Cardiac muscle cell (in vitro differentiated cells and primary cell): ENCODE measurements at places on chromosomes 1 and 21.

- H3K4me3 ChIP-seq: no peak overlapping the region
- no peaks in the 10 kb centered on the region for H3K36me3 ChIP-seq
- H3K27ac ChIP-seq: no peak overlapping the region
- no peaks in the 10 kb centered on the region for H3K27me3 ChIP-seq
Measured at GRCh38 chr1:153358691-153358975, 979 bp downstream of the S100A9 start.

DNA sequence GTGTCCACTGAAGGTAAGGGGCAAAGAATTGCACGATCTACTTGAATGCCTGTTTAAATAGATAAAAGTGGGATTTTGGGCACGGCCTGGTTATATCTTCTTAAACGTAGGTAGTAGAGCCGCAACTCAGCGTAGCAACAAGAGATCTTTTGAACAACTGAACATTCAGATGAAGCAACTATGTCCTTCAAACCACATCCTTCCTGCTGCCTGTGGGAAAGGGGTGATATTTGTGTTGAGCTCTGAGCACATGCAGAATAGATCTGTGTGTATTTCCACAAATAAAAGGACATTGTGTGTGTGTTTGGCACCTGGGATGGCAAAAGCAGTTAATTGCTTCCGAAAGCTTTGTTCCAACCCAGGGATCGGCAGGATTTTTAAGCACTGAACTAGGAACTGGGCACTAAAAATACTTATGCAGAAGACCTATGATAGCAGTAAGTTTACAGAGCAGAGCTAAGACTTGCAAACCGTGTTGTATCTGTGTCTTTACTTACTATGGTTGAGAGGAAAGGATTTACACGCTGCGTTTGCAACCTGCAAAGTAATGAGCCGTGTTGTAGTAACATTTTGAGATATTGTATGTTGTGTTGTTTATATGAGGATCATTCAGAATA, 333.4 kb downstream of the CHRM3 start:
- H3K27me3 ChIP-seq: no peaks in the 10 kb centered on the region
- no peak for DNase-seq
- H3K4me1 ChIP-seq: no peaks in the 10 kb centered on the region
- no peaks in the 10 kb centered on the region for H3K36me3 ChIP-seq

- no peak overlapping the region for H3K27ac ChIP-seq
- H3K36me3 ChIP-seq: no peaks in the 10 kb centered on the region
- no peak for DNase-seq
Measured at GRCh38 chr1:90802622-90803021, 85.5 kb upstream of the BARHL2 start.

GRCh38 chr1:51473331-51474115, 45.5 kb downstream of the EPS15 start:
- H3K4me3 ChIP-seq: no peak overlapping the region
- no peaks in the 10 kb centered on the region for H3K27me3 ChIP-seq
- peaks cover 4% of the 10 kb centered on the region for H3K36me3 ChIP-seq
- DNase-seq: no peak
- H3K27ac ChIP-seq: no peak overlapping the region

GRCh38 chr1:47731730-47732129, 265.5 kb downstream of the TRABD2B start:
- no peaks in the 10 kb centered on the region for H3K36me3 ChIP-seq
- no peak overlapping the region for H3K4me3 ChIP-seq

DNA sequence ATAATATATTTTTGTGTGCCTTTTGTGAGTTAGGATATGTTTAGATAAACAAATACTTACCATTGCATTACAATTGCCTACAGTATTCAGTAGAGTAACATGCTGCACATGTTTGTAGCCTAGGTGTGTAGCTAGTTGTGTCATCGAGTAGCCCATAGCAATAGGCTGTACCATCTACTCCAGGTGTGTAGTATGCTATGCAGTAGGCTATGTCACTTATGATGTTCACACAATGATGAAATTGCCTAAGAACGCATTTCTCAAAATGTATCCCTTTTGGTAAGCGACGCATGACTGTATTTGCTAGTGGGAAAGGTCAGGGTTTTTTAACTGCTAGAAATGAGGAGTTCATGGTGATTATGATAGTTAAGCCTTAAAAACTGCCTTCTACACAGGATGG, 30.0 kb upstream of the B3GALT5 start:
- H3K36me3 ChIP-seq: no peaks in the 10 kb centered on the region
- H3K27me3 ChIP-seq: no peaks in the 10 kb centered on the region
- DNase-seq: no peak
- no peak overlapping the region for H3K27ac ChIP-seq
- no peaks in the 10 kb centered on the region for H3K4me1 ChIP-seq
- no peak overlapping the region for H3K4me3 ChIP-seq
